SW480 (cell line): ENCODE measurements at places on chromosomes 3 and 15.

DNA sequence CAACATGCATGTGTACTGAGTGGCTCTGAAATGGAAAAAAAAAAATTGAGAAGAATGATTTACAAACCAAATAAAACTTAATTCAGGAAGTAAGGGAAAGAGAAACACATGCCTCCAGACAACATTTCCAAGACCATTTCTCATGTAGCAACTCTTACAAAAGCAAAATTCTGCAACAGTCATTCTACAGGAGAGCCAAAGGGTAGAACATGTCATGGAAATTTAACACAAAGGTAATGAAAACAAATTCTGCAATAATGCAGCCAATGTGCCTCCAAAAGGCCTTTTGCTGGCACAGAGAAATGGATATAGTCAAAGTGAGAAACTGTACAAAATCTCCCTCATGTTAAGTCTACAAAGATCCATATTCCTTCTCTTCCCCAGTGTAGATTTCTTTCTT is 4.0 kb downstream of the PEX11A start:
- no peak for DNase-seq

GRCh38 chr3:158221426-158221825 is 111.5 kb downstream of the RSRC1 start:
- DNase-seq, result no peak

DNA sequence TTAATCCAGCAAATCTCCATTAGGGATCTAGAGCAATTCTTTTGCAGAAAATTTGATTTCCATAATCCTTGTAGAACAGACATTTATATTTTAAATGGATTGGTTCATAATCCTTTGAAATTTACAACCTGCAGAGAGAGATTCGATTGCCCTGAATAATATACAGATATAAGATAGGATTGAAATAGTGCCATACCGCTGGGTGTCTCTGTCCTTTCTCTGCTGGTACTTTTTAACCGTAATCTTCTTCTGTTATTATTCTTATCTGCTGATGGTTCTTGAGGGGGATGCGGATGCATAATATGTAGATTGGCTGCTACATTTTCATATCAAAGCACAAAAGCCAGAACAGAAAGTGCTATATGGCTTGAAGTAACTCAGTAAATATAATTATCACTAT is 182.2 kb downstream of the CFAP20DC start:
- DNase-seq, result no peak

- DNase-seq, result no peak
Observed at GRCh38 chr3:41088882-41089281, 110.4 kb upstream of the CTNNB1 start.

DNA sequence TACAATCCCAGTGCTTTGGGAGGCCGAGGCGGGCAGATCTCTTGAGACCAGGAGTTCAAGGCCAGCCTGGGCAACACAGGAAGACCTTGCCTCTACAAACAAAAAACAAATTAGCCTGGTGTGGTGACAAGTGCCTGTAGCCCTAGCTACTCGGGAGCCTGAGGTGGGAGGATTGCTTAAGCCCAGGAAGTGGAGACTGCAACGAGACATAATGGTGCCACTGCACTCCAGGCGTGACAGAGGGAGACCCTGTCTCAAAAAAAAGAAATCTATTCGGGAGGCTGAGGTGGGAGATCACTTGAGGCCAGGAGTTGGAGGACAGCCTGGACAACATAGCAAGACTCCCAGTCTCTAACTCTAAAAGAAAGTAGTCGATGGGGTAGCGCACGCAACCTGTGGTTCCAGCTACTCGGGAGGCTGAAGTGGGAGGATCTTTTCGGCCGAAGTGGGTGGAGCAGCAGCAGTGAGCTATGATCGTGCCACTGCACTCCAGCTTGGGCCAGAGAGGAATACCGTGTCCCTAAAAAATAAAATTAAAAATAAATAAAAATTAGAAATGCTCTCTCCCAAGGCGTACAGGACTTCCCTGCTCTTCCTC is 775 bp downstream of the C3orf33 start:
- no peak for DNase-seq

- DNase-seq, result no peak
Observed at GRCh38 chr3:194998417-194998816, 272.5 kb downstream of the XXYLT1 start.
